ENCODE measurements at places on chromosomes 3 and 15.

GRCh38 chr3:186413615-186414415, 51.8 kb upstream of the DGKG start:
- DNase-seq, result no peak

DNA sequence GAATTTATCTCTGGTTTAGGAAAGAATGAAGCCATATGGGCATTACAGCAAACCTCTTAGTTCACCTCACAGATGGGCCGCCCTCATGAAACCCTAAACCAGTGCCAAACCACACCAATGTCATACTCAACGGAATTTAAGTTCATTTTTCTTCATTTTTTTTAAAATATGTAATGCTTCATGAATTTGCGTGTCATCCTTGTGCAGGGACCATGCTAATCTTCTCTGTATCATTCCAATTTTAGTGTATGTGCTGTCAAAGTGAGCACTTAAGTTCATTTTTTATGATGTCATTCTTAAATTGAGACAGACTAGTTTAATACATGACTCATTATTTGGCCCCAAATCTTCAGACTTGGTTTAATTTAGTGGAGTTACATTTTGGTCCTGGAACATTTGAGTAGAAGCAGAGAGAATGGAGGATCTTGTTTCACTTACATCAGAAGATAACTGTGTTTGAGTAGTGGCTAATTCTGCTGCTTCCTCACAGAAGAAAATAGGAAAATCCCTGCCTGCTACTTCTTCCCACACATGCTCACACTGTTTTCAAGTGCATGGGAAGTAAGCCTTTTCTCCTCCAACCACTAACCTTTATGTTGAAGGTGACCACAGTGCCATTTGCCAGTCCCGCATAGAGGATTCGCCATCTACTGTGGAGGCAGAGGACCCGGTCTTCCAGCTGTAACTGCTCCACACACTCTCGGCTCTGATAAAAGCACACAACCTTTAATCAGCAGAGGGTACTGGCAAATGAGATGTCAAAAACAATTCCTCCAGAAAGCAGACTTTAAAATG, 63.3 kb downstream of the ZNF106 start:
- no peak for DNase-seq

- DNase-seq, result no peak
These were observed 48.4 kb downstream of the OPA1 start for GRCh38 chr3:193641440-193641775.

GRCh38 chr3:153679714-153680113, 441.5 kb upstream of the ARHGEF26 start:
- no peak for DNase-seq

- DNase-seq, result no peak
These were observed 8.6 kb upstream of the CERS3 start for GRCh38 chr15:100537331-100537730.
